ENCODE measurements at places on chromosomes 11 and 22.

DNA sequence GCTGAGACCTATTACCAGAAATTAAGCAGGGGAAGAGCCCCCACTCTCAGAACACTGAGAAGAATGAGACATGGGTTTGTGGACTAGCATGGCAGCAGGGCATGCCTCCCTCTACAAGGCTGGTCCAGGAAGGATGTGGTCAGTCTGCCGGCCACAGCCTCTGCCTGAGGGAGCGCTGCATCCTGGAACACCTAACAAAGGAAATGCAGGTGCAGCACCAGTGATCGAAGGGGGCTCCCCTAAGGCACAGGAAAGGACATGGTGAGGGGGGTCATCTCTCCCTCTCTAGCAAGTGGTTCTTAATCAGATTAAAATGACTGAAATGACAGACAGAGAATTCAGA lies 40.6 kb upstream of the ARL14EP start:
- DNase-seq: peak; percentile 43

DNA sequence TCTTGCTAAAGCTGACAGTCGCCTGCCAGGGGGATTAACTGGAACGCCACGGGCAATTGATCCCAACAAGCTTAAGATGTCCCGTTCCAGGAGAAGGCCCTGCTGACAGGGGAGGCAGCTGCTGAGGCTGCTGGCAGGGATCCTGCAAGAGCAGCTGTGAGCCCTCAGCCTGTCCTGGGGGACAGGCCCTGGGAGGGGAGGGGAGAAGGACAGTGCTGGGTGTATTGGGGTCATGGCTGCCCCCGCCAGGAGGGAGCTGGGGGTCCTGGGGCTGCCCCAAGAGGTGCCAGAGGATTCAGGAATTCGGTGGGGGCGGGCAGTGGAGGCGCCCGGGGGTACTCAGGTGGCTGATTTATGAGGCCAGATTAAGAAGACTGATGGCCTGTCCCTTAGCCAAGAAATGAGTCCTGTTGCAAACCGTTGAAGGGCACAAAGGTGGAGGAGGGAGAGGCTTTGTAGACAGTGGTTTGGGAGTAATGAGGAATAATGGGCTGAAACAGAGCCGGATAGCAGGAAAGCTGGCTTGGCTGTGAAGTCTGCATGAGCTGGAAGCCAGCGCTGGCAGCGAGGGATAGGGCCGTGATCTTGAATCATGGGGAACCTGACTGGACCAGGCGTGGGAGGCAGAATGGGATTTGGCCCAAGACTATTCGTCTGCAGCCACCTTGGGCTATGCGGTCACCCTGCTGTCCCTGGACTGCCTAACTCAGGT lies 133.5 kb downstream of the CACNA1I start:
- DNase-seq: no peak

- no peak for DNase-seq
These were observed 163.3 kb upstream of the RASSF10 start for GRCh38 chr11:12845739-12846358.

DNA sequence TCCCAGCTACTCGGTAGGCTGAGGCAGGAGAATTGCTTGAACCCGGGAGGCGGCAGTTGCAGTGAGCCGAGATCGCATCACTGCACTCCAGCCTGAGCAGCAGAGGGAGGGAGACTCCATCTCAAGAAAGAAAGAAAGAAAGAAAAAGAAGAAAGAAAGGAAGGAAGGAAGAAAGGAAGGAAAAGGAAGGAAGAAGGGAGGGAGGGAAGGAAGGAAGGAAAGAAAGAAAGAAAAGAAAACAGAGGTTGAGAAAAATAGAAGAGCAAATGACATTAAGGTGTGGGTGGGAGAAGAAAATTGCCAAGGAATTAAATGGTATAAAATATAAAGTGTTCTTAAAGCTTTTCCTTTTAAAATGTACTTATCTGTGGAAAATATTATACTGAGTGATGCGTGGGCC lies 49.9 kb downstream of the AHNAK start:
- DNase-seq: no peak

DNA sequence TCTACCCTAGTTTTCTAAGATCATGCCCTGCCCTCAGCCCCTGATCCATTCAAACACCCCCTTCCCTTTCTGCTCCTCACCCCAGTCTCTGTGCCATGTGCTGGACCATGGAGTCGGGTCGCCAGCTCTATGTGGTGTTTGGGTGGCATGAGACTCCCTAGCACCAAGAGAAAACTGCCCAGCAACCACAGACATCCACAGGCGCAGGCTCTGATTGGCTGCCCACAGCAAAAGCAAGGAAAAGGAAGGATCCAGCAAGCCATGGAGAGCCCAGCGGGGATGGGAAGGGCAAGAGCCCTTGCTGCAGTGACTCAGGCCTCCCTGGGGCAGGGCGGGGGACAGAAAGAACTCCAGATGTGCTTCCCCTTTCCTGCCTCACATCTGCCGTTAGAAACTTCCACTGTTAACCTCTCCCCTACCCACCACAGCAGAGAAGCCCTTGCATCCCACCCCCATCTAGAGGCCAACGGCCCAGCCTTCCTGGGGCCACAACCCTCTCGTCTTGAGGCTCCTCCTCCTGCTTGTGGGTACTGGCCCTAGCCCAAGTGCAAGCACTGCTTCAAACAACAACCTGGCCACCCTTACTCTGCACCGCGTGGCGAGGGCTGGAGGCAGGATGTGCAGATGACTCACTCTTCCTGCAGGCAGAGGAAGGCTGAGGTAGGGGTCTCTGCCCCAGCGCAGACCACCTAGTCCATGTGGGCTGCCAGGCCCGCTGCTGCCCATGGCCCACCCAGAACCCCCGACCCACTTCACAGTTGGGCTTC lies 9.7 kb upstream of the AHNAK start:
- peak; percentile 97 for DNase-seq

- no peak for DNase-seq
These were observed 14.1 kb downstream of the DERL3 start for GRCh38 chr22:23824476-23825245.

DNA sequence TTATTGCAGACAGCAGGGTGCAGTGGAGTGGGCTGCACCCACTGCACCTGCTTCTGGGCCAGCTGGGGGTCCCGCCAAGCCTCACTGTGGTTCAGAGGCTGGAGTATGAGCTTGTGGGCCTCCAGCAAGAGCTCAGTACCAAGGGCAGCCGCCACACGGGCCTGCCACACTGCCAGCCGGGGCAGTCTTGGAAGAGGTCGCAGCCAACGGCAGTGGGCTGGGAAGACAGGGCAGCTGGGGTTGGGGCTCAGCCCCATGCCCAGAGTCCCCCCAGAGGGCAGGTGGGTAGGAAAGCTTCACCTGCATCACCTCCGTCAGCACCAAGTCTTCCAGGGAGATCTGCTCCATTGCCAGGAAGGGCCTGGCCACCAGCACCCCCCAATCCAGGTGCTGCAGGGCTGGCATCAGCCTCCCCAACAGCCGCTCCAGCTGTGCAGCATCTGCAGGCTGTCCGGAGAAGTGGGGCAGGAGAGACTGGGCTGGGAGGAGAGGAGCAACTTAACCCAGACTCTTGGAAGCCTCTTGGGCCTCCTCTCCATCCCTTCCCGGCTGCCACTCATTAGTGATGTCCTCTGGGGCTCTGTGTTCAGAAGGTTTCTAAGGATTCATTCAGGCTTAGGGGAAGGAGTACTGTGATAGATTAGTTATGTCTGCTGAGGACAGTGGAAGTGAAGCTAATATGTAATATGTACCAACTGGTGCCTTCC lies 1.1 kb upstream of the GSTT4 start:
- DNase-seq: no peak

- no peak for DNase-seq
These were observed 159.2 kb upstream of the DDI1 start for GRCh38 chr11:103877221-103877620.

DNA sequence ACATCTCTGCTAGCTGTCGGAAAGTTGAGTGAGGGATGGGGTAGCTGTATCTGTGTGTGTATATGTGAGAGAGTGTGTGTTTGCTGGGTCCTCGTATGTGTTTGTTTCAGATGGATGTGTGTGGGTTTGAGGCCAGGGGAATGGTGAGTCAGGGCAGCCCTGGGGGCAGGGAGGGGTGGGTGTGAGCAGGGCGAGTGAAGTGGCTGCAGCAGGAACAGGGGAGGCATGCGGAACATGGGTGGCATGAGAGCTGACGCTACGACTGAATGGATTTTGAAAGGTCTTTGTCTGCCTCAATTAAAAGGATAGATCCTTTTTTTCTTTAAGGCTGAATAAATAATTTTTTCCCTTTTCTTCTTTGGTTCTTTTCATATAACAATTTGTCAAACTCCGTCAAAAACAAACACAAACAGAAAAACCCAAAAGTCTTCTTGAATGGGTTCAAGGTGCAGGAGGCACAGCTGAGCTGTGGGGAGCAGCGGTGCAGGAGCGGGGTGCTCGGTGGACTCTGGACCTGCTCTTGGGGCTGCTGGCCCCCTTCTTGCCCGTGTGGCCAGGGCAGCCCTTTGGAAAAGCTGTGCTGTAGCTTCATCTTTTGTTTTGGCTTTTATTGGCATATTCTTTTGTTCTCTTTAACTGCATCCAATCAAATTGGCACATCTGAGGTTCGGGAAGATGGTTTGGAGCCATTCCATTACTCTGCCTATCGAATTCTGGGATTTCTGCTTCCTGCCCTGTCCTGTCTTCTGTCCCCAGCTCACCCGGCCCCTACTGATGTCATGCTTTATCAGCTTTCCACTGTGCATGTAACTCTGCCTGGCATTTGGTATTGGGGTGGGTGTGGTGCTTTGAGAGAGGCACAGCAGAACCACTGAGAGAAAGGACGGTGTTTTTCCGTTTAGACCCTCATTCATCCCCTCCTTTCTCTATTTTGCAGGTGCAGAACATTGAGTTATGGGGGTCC lies 80.1 kb downstream of the ADAMTS15 start:
- no peak for DNase-seq

DNA sequence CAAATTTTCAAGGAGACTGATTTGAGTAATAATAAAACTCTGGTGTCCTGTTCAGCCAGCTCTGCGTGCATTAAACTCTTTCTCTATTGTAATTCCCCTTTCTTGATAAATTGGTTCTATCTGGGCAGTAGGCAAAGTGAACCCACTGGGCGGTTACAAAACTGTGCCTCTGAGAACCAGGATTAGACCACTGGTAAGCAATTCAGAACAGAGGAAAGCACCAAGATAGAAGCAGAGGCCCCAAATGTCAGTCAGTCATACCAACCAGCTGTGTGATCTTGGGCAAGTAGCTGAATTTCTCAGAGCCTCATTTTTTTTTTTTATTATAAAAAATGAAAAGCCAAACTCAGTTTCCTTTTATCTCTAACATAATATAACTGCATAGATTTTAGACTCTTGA lies 54.9 kb downstream of the TRIM44 start:
- no peak for DNase-seq

DNA sequence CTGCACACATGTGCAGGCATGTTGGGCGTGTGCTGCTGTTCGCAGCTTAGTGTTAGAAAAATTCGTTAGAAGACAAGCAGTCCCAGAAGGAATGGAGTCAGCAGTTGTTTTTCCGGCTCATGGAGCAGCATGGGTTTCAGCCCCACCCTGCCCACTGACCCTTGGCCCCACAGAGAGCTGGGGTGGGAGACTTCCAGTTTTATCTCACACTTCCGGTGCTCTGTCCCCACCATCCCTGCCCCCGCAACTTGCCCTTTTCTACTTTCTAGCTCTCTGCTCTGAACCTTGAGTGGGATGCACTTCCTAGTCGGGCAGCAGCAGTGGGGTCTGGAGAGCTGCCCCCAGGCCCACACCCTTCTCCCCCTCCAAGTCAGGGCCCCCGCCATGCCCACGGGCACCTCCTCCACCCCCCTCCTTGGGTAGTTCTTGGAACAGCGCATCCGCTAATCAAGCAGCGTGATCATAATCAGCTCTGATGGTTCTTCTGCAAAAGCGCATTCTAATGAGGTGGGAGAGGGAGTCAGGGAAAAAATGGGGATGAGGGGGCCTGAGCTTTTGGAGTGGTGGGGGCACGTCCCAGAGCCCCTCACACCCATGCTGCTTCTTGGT lies 184.4 kb downstream of the CEP164 start:
- DNase-seq: no peak

DNA sequence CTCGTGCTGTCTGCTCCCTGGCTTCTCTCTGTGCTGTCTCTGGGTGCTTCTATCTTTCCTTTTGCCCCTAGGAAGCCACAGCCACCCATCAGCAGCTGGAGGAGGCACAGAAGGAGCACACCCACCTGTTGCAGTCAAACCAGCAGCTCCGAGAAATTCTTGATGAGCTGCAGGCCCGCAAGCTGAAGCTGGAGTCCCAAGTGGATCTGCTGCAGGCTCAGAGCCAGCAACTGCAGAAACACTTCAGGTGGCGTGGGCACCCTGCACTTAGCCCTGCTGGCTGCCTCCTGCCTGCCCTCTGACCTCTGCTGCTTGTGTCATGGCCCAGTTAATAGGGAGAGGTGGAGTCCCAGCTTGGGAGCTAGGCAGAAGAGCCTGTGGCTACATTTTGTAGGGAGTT lies 67.8 kb downstream of the CEP164 start:
- no peak for DNase-seq

DNA sequence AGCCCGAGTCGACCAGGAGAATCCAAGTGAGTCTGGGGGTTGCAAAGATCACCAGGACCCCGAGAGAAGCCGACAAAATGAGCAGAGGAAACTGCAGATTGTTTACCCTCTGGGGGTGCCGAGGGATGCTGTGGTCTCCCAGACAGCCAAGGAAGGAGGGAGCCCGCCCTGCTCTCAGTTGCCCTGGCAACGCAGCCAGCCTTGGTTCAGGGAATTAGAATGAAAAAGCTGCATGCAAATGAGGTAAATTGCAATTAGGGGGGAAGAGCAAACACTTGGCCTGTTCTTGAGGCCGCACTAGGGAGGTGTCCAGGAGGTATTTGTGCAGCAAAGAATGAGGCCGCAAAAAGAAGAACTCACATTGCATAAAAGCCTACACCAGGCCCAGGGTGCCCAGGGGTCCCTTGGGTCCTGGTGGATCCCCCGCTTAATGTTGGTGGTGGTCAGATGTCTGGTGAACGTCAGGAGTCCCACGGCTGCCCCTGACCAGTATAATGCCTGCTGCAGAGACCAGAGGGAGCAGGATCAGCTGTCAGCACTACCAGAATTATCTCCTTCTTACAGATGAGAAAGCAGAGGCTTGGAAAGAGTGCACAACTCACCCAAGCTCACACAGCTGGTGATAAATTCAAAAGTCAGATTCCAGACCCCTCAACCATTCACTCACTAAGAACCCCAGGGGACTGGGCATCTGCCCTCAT lies 40.3 kb upstream of the ATXN10 start:
- DNase-seq: no peak

- DNase-seq: no peak
These were observed 257.3 kb downstream of the MIAT start for GRCh38 chr22:26914519-26915185.

GRCh38 chr22:17090550-17090949 lies 5.8 kb downstream of the IL17RA start:
- DNase-seq: no peak
